ENCODE measurements at places on chromosomes 7 and 10. TPM values are rescaled to one million over a fixed set of nuclear protein-coding genes. Genes with fewer than 3 reads are reported as not detected.

TWIST1 gene
- total RNA-seq, result not detected

CRHR2 gene
- total RNA-seq, result not detected

TFEC gene
- total RNA-seq, result 29.1 TPM

CCL24 gene
- total RNA-seq, result 0.53 TPM

SH2D4B gene
- under 0.01 TPM for total RNA-seq

CADPS2 gene
- 74.7 TPM for total RNA-seq

CUEDC2 gene
- 44.4 TPM for total RNA-seq

DOCK1 gene
- total RNA-seq, result 118 TPM

GNGT1 gene
- not detected for total RNA-seq

RBM17 gene
- 71.5 TPM for total RNA-seq

RNLS gene
- total RNA-seq, result 3.2 TPM

ZNF735 gene
- total RNA-seq, result not detected

CACNB2 gene
- not detected for total RNA-seq

ABHD11 gene
- 7.4 TPM for total RNA-seq

UPK3B gene
- total RNA-seq, result 0.13 TPM

PLXDC2 gene
- total RNA-seq, result 1.5 TPM

TMEM184A gene
- not detected for total RNA-seq

GSTO2 gene
- total RNA-seq, result 0.65 TPM

PRKAG2 gene
- total RNA-seq, result 37.2 TPM
